ENCODE measurements at places on chromosomes 4 and X. TPM values are rescaled to one million over a fixed set of nuclear protein-coding genes. Genes with fewer than 3 reads are reported as not detected.

- DNase-seq = no peak
Observed at GRCh38 chr4:108943976-108944591, 181.2 kb upstream of the ETNPPL start.

DNA sequence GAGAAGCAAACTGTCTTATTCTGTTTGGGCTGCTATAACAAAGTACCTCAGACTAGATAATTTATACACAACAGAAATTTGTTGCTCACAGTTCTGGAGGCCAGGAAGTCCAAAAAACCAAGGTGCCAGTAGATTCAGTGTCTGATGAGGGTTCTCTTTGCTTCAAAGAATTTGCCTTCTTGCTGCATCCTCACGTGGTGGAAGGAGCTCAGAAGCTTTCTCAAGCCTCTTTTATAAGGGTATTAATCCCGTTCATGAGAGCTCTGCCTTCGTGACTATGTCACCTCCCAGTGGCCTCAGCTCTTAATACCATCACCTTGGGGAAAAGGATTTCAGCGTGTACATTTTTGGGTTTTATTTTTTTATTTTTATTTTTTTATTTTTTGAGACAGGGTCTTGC lies 20.1 kb downstream of the CA5B start:
- DNase-seq = no peak

TCP11X2 gene
- not detected for total RNA-seq

DNA sequence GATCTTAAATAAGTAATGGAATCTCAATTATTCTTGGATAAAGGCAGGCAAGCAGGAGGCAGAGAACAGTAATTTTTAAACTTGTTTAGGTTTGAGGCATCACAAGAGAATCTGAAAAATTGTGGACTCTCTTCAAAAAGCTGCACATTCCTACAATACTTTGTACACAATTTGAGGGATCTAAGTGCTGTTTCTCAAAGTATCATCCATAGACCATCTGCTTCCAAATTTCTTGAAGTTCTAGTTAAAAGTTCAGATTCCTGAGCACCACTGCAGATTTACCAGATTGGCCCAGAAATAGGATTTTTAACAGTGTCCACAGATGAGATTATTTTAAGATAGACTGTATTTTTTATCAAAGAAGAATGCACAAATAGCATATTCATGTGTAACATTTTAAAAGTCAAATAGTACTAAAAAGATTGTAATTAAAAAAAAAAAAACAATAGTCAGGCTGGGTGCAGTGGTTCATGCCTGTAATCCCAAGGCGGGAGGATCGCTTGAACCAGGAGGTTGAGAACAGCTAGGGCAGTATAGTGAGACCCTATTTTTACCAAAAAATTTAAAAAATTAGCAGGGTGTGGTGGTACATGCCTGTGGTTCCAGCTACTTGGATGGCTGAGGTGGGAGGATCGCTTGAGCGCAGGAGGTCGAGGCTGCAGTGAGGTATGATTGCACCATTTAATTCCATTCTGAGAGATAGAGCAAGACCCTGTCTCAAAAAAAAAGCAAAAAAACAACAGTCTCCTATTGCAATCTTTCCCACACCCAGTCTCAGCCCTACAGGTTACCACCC lies 14.2 kb upstream of the FNIP2 start:
- DNase-seq = no peak

GRCh38 chr4:183905593-183906488 lies 734 bp downstream of the STOX2 start:
- DNase-seq = no peak

UGT2B15 gene
- not detected for total RNA-seq

DNA sequence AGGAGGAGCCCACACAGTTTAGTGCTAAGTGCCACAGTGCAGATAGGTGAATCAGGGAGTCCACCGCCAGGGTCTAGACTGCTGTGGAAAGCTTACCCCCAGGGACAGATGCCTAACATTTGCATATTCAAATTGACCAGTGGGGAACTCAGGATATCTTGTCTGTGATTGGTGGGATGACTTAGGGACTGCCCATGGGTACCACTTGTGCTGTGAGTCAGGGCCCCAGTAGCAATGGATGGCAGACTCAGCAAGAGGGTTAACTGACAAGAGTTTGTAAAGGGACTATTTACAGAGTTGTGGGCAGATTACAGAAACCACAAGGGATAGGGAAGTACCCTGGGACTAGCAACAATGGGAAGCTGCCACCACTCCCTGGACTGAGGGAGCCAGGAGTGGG lies 282.1 kb downstream of the BCOR start:
- peak; percentile 32 for DNase-seq
